ENCODE measurements at places on chromosomes 1 and 21. TPM values are rescaled to one million over a fixed set of nuclear protein-coding genes. Genes with fewer than 3 reads are reported as not detected.

LRIF1 gene
- 15.4 TPM for total RNA-seq

GJA5 gene
- total RNA-seq: not detected

DNA sequence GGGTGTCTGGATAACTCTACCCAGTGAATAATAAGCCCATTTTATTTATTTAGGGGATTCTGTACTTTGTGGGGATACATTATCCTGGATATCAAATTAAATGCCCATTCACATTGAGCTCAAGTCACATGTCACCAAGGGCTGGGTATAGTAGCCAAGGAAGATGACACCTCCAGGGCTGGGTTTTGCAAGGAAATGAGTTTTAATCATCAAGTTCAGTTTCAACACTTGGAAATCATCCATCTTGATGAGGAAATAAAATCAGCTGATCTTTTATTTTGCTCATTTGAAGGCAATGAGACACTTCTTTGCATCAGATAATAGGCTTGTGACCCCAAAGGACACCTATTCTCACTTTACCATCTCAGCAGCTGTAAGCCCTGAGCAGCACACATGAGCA is 80.0 kb upstream of the TNR start:
- H3K36me3 ChIP-seq: no peaks in the 10 kb centered on the region
- H3K4me3 ChIP-seq: no peak overlapping the region
- peaks cover 22% of the 10 kb centered on the region for H3K27me3 ChIP-seq
- no peak overlapping the region for H3K27ac ChIP-seq

GRCh38 chr1:56466538-56466937 is 112.8 kb downstream of the PLPP3 start:
- peaks cover 5% of the 10 kb centered on the region for H3K27me3 ChIP-seq
- no peaks in the 10 kb centered on the region for H3K36me3 ChIP-seq
- H3K4me3 ChIP-seq: no peak overlapping the region
- no peak for DNase-seq
- no peak overlapping the region for H3K27ac ChIP-seq

DNA sequence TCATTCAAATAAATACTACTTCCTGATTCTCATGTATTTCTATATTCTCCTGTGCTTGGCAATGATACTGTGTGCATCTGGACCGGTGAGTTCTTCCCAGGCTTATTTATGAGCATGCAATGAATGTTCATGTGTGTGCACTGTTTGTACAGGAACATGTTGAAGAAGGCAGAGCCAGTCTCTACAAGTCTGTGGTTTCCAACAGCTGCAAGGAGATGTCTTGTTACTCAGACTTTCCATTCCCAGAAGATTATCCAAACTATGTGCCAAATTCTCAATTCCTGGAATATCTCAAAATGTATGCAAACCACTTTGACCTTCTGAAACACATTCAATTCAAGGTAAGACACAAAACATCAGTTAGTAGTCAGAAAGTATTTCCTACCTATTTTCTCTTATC is 19.1 kb downstream of the FMO1 start:
- H3K27me3 ChIP-seq: peaks cover 21% of the 10 kb centered on the region
- no peak overlapping the region for H3K4me3 ChIP-seq
- DNase-seq: no peak
- no peaks in the 10 kb centered on the region for H3K4me1 ChIP-seq
